ENCODE measurements at places on chromosomes 5 and 9. TPM values are rescaled to one million over a fixed set of nuclear protein-coding genes. Genes with fewer than 3 reads are reported as not detected.

SPINK6 gene
- total RNA-seq, result not detected

NSG2 gene
- total RNA-seq, result 0.36 TPM

GALNT12 gene
- total RNA-seq, result 0.83 TPM

SPATA31E1 gene
- total RNA-seq, result not detected

ENHO gene
- total RNA-seq, result 0.42 TPM

CORO2A gene
- total RNA-seq, result 0.13 TPM

GCNT4 gene
- 0.47 TPM for total RNA-seq

OLFM1 gene
- total RNA-seq, result 11.8 TPM

RNF183 gene
- total RNA-seq, result not detected

TMOD1 gene
- total RNA-seq, result 158 TPM

RNF208 gene
- total RNA-seq, result 24.9 TPM

COL27A1 gene
- 3.4 TPM for total RNA-seq

GPR151 gene
- total RNA-seq, result not detected

FBP2 gene
- total RNA-seq, result not detected

C5orf52 gene
- total RNA-seq, result not detected

DTWD2 gene
- 9.1 TPM for total RNA-seq

OR1J2 gene
- not detected for total RNA-seq
